Endothelial cell of umbilical vein (primary cell): ENCODE measurements at places on chromosomes 11 and 22. TPM values are rescaled to one million over a fixed set of nuclear protein-coding genes. Genes with fewer than 3 reads are reported as not detected.
A peak's percentile ranks its signal among the peaks of the same experiment; 100 is the strongest.

GRCh38 chr22:44100411-44100810 lies 76.3 kb downstream of the PARVB start:
- no peak for DNase-seq

- no peak for DNase-seq
Observed at GRCh38 chr22:23621082-23621780, 10.9 kb downstream of the DRICH1 start.

GRCh38 chr11:104005234-104005855 lies 31.1 kb upstream of the DDI1 start:
- DNase-seq = no peak

- DNase-seq = no peak
Observed at GRCh38 chr11:126317756-126318573, 14.1 kb downstream of the DCPS start.

GRCh38 chr11:33177676-33178336 lies 16.5 kb upstream of the CSTF3 start:
- no peak for DNase-seq

GRCh38 chr11:113113801-113114704 lies 152.8 kb downstream of the NCAM1 start:
- no peak for DNase-seq

DNA sequence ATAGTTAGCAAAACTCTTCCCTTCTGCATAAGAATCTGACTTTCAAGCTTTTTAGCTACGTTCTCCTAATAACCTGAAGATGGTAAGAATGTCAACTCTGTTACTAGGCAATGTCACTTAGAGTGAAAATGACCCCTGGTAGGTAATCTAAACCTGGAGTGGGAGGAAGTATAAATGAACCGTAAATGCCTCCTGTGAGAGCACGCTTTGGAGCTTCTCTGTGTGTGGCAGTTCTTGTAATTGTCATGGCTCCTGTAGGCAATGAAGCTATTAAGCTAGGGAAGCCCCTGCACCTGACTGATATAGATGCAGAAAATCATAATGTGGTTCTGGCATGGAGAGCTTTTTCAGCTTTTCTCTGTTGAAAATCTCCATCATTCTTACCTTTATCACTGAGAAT lies 29.4 kb downstream of the CALCA start:
- DNase-seq = no peak

GRCh38 chr11:66326261-66327111 lies 9.6 kb upstream of the CD248 start:
- no peak for DNase-seq

DNA sequence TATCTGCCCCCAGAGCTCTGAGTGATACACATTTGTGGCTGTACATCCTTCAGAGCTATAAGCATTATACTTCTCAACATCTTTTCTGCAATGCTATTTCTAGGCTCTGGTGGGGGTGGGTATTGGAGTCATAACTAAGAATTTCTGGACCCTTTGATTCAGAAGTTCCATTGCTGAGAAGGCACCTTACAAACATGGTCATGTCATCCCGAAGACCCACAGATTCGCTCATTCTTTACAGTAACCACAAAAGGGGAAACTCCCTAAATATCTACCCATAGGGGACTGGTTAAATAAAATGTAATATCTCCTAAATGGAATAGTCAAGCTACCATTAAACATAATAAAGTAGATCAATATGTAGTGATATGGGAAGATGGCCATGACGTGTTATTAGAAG lies 98.8 kb downstream of the PRR5L start:
- no peak for DNase-seq

DNA sequence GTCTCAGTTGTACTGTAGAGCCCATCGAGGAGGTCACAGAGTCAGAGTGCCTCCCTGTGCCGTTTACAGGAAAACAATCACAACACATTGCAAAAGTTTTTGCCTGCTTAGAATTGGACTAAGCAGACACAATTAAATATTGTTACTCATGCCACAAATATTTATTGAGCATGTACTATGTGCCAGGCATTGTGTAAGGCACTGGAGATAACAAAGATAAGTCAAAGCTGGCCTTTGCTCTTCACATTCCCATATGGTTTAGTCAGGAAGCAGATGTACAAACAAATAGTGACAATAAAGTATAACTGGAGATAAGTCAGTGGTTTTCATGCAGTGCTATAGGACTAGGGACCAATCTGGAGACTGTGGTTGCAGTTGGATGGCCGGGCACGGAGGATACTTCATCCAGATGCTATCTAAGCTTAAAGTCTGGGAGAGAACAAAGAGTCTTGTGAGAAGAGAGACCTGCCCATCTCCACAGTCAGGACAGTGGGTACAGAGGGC lies 550.7 kb downstream of the INSC start:
- no peak for DNase-seq

DNA sequence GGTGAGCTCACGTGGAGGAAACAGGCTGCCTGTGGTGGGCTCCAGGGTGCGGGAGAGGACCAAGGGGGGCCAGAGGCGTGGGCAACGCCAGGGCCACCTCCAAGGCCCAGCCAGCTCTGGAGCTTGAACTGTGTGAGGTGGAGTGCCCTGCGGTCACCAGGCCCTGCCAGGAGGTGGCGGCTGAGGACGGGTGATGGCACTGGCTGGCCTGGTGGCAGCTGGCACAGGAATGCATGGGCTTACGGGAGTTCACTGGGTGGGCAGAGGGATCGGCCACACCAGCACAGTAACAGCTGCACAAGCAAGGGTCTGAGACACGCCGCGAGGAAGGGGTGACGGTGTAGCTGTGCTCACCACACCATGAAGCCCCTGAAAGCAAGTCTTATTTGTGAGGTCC lies 15.8 kb downstream of the TOLLIP start:
- DNase-seq = no peak

DNA sequence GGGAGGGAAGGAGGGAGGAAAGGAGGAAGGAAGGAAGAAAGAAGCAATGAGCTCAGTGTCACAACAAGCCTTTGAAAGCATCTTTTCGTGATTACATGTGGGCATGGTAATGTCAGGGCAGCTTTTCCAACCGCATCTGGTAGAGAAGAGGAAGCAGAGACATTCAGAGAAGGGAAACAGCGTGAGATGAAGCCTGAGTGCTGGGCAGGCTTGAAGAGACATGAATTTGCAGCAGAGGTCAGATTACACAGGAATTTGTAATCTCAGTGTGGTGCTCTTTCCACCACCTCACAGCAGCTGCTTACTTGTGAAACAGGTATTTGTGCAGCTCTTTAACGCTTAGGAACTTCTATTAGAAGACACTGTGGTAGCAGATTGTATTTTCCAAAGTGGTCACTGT lies 289.5 kb upstream of the C11orf87 start:
- no peak for DNase-seq

- peak; percentile 30 for DNase-seq
Observed at GRCh38 chr11:58616594-58616993, 5.9 kb upstream of the CNTF start.

DNA sequence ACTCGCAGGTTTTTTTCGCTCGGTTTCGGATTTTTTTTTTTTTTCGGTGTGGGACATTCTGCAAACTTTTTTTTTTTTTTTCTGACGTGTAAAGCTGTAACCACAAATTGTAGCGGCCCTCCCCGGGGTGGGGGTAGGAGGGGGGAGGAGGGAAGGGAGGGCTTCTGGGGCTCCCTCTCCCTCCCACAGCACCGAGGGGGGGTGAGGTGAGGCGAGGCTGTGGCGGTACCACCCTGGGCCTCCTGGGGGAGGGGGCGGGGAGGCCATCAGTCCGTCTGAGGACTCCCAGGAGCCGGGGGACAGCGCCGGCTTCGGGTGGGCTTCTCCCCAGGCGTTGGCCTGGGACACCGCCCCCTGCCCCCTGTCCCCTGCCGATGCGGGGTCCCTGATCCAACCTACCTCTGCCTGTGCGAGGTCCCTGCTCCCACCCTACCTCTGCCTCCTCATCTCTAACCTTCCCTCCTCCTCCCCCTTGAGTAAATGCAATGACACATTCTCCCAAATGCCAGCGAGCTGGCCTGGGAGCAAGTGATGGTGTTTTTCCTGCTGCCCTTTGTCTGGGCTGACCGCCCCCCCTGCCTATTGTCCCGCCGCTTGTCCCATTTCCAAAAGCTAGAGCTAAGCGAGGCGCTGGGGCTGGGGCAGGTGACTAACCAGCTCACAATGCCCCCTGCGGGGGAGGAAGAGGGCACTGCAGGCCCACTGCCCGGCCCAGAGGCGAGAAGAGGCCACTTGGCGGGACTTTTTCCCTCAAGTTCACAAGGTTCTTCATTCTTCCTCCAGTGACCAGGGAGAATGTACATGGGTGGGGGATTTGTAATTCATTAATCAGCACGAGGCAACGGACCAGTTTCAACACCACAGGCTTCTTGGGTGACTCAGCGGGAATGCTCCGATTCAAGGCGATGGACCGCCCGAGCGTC lies 511 bp upstream of the CLCF1 start:
- peak; percentile 82 for DNase-seq

DNA sequence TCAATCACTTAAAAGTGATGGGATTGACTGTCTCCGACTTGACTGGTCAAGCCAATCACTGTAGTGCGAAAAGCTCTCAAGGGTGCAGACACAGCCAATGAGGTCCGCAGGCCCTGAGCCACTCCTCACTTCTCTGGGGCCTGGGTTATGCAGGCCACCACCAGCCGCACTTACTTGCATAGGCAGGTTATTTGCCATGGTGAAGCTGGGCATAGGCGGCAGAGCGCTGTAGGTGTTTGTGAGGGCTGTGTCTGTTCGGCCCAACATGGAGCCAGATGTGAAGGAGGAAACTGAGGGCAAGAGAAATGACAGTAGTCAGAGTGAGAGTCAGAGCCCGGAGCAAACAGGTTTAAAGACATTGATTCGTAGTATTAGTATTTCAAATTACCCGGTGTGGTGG lies 17.9 kb downstream of the PAX6 start:
- DNase-seq = no peak

DNA sequence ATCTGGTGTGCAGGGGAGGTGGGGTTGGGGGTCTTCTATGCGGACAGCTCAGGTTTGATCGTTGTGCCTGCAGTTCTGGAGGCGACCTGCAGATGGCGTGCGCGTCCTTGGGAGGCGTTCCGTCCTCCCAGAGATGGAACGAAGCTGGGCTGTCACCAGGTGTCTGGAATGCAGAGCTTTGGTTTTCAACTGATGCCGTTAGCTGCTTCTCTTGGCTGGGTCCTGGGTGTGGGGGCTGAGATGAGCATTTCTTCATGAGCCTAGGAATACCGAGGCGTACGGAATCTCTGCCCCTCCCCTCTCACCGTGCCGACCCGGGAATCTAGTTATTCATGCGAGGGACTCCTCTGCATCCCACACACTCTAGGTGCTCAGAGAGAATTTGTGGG lies 98.6 kb downstream of the CEP164 start:
- DNase-seq = peak; percentile 46

DNA sequence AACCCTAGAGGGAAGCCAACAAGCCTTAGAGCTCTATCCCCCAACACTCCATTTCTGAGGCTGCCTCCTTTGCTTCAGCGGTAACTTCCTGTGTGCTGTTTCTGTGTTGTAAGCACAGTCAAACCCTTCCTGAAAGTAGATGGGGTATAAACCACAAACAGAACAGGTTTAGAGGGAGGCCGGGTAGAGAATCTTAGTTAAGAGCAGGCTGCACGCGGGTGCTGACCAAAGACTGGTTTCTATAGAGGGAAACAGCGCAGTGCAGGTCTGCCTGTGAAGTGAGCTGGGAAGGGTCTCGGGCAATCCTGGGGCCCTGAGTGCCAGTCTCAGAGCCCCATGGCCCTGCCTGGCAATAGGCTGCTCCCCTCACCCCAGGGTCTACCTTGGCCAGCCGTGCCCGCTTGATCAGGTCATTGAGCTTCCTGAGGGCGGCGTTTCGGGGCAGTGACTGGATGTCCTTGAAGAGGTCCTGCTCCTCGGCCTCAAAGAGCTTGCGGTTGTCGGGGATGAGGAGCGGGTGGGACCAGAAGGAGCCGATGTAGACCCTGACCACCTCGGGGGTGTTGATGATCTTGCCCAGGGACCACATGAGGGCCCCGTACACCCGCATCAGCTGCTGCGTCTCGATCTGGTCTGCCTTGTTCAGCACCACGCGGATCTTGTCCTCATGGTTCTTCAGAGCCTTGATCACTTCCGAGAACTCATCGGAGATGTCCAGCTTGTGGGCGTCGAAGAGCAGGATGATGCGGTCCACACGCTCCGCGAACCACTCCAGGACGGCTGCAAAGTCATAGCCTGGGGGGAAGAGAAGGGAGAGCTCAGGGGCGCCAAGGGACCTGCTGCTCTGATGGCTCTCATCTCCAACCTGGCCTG lies 15.3 kb upstream of the CDC42BPG start:
- no peak for DNase-seq

- DNase-seq = no peak
Observed at GRCh38 chr22:40300884-40301672, 45.2 kb upstream of the ADSL start.

GRCh38 chr22:23219317-23219716 lies 39.0 kb downstream of the BCR start:
- DNase-seq = no peak

GRCh38 chr11:47533690-47534151 lies 19.2 kb downstream of the CELF1 start:
- DNase-seq = no peak

DNA sequence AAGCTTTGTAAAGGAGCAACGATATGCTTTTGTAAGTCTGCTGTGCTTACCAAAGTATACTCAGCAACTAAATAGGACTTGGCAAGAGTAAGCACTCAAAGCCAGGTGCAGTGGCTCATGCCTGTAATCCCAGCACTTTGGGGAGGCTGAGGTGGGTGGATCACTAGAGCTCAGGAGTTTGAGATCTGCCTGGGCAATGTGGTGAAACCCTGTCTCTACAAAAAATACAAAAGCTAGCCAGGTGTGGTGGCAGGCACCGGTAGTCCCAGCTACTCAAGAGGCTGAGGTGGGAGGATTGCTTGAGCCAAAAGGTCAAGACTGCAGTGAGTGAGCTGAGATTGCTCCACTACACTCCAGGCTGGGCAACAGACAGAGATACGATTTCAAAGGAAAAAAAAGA lies 67.5 kb downstream of the PAK1 start:
- DNase-seq = no peak

- no peak for DNase-seq
Observed at GRCh38 chr11:110022548-110022947, 70.6 kb upstream of the ZC3H12C start.

DNA sequence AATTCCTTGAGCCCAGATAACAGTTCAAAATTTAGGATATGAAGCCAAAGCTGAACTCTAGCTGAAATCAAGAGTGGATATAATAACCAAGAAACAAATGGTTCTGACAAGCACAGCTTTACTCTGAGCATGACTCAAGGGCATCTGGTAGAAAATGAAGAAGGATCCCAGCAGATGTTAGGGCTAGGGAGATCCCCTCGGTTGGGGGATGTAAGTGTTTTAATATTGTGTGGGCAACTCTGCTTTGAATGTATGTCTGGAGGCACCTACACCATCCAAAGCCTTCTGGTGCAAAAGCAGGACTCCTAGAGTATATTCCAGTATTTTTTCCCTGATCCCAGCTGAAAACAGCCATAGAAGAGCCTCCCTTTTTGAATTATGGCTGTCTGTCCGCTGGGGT lies 61.7 kb downstream of the FLI1 start:
- no peak for DNase-seq

GRCh38 chr11:1651411-1651980 lies 21.9 kb downstream of the KRTAP5-5 start:
- DNase-seq = no peak

Gene PRRG4
- 0.09 TPM in 1 of 2 replicates, not detected in the other for total RNA-seq

Gene ANO3
- total RNA-seq = not detected in 2 replicates

Gene SMIM35
- not detected in 2 replicates for total RNA-seq

Gene KRTAP5-10
- not detected in 2 replicates for total RNA-seq

Gene ZNF214
- 1.7 and 2.5 TPM in 2 replicates for total RNA-seq

Gene SMC1B
- 0.07 TPM in 1 of 2 replicates, not detected in the other for total RNA-seq

Gene PLA2G6
- 10.3 and 11.1 TPM in 2 replicates for total RNA-seq

Gene BEST1
- total RNA-seq = 0.21 TPM in 1 of 2 replicates, not detected in the other

Gene MED17
- total RNA-seq = 33.5 and 40.6 TPM in 2 replicates

Gene LARGE1
- 4.4 TPM in 2 replicates for total RNA-seq

Gene OR2AG2
- total RNA-seq = 0.33 and 0.46 TPM in 2 replicates
